GM03348 (cell line): ENCODE measurements at places on chromosomes 11 and 22.

DNA sequence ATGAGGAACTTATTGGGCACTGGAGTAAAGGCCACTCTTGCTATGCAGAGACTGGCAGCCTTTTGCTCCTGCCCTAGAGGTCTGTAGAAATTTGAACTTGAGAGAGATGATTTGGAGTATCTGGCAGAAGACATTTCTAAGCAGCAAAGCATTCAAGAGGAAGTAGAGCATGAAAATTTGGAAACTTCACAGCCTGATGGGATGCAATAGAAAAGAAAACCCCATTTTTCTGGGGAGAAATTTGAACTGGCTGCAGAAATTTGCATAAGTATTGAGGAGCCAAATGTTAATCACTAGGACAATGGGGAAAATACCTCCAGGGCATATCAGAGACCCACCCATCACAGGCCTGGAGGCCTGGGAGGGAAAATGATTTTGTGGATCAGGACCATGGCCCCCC lies 29.9 kb upstream of the CD44 start:
- DNase-seq, result no peak

DNA sequence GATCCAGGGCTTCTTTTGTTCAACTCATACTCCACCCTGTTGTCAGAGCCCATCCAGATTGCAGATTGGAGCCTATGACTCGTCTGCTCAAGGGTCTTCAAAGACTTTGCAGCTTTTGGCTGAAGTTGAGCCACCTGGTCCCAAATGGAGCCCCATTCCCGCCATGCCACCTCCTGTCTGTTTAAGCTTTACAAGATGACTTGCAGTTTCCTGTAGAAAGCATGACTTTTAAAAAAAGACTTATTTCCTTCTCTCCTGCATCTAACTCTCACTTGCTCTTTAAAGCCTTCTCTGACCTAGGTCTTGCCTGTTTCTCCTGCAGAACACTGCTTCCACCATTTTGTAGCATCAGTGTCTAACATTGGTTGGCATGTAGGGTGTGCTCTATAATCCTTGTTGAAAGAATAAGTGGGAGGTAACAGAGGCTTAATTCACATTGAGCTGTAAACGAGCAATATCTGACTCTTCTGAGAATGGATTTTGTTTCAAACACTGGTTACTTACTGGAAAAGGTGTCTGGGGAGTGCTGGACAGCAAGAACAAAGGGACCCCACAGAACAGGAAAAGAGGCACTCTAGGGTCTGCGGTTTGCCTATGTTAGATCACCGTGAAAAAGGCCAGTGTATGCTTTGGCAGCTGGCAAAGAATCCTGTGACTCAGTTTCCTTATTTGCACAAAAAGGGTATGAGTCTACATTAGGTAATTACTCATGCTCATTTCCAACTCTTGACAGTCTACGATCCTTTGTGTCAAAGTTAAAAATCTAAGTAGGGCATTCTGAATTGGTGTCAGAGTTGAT lies 30.3 kb downstream of the NF2 start:
- DNase-seq, result no peak

- no peak for DNase-seq
Measured at GRCh38 chr11:7630002-7630401, 43.3 kb downstream of the CYB5R2 start.

- DNase-seq, result peak; percentile 65
Measured at GRCh38 chr11:43282607-43283440, 29.0 kb upstream of the API5 start.

DNA sequence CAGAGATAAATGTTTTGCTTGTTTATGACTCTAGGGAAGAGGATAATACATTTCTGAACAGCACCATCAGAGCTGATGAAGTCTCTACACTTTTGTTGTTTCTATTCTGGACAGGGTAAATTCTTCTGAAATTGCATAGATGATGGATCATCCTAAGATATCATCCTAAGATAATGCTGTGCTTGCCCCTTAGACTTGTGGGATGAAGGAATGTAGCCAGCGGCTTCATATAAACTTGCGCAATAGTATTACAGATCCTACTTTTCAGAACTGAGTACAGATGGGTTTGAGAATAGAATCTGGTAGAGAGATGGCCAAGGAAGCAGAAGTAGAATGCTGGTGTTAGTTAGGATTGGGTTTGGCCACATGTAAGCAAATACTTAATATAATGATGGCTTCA lies 61.0 kb downstream of the NCAM1 start:
- peak; percentile 16 for DNase-seq
